ENCODE measurements at places on chromosomes 2 and 18. TPM values are rescaled to one million over a fixed set of nuclear protein-coding genes. Genes with fewer than 3 reads are reported as not detected.

The CHCHD5 gene
- polyA plus RNA-seq: 30.4 TPM

The POTEC gene
- polyA plus RNA-seq: not detected

The APOB gene
- 0.04 TPM for polyA plus RNA-seq

The GLI2 gene
- 0.20 TPM for polyA plus RNA-seq

The KCNIP3 gene
- 1.3 TPM for polyA plus RNA-seq

The IL1F10 gene
- not detected for polyA plus RNA-seq

The AKAIN1 gene
- not detected for polyA plus RNA-seq

The HOXD8 gene
- 8.2 TPM for polyA plus RNA-seq

The UGT1A8 gene
- not detected for polyA plus RNA-seq

The SLC4A3 gene
- 0.48 TPM for polyA plus RNA-seq

The UGT1A9 gene
- not detected for polyA plus RNA-seq

The ZC3H6 gene
- polyA plus RNA-seq: 0.81 TPM

The TMEM247 gene
- not detected for polyA plus RNA-seq

The MSGN1 gene
- polyA plus RNA-seq: not detected

The UGT1A3 gene
- not detected for polyA plus RNA-seq

The CDKL4 gene
- polyA plus RNA-seq: 0.06 TPM

The GALNT13 gene
- polyA plus RNA-seq: not detected

The RPS27A gene
- polyA plus RNA-seq: 1,630 TPM

The ACMSD gene
- polyA plus RNA-seq: not detected

The FBXO36 gene
- 0.44 TPM for polyA plus RNA-seq

The STPG4 gene
- not detected for polyA plus RNA-seq

The DNAJC5G gene
- not detected for polyA plus RNA-seq
